ENCODE measurements at places on chromosomes 7 and 10.

GRCh38 chr10:88974446-88975376 is 15.9 kb upstream of the FAS start:
- DNase-seq: no peak

GRCh38 chr10:107739951-107740350 is 575.4 kb upstream of the SORCS1 start:
- DNase-seq: no peak

- DNase-seq: peak; percentile 50
Observed at GRCh38 chr7:134777908-134778580, 1.4 kb upstream of the CALD1 start.

DNA sequence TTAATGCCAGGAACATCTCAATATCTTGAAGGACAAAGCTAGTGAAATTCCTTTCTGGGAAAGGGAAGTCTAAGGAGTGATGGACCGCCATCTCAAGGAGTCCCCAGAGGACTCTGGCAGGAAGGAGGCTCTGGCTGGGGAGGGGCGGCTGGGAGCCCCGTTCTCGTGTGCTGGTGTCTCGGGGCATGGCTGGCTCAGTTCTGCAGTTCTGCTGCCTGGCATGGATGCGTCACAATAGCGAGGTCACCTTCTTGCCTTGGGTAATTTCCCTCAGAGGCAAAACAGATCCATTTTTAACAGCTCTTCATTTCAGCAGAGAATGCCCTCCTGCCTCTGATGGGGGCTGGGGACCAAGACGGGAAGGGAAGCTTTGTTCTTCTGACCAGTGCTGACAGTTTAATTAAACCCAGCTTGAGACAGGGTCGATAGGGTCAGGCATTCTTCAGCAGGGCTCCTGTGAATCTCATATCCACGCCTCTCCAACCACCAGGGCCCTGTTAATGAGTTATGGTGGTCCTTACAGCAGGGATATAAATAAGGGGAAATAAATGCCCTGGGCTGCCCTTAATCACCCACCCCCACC is 35.7 kb downstream of the SLIT1 start:
- no peak for DNase-seq

DNA sequence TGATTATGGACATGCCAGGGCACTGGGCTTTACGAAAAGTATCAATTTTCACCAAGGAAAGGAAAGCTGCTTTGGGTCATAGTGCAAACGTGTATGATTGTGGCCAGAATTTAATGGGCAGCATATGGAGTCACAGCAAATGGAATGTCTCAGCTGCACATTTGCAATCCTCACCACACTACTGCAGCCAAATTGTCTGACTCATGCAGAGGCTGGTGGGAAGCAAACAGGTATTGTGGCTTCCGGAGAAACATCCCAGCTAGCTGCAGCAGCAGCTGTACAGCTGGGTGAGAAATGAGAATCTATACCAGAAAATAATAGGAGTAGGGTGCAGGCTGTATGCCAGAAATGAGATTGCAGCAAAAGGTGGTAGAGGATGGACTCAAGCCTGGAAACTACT is 374.7 kb upstream of the VWC2 start:
- peak; percentile 29 for DNase-seq

- peak; percentile 44 for DNase-seq
Observed at GRCh38 chr10:13816195-13816925, 229.6 kb downstream of the PRPF18 start.

DNA sequence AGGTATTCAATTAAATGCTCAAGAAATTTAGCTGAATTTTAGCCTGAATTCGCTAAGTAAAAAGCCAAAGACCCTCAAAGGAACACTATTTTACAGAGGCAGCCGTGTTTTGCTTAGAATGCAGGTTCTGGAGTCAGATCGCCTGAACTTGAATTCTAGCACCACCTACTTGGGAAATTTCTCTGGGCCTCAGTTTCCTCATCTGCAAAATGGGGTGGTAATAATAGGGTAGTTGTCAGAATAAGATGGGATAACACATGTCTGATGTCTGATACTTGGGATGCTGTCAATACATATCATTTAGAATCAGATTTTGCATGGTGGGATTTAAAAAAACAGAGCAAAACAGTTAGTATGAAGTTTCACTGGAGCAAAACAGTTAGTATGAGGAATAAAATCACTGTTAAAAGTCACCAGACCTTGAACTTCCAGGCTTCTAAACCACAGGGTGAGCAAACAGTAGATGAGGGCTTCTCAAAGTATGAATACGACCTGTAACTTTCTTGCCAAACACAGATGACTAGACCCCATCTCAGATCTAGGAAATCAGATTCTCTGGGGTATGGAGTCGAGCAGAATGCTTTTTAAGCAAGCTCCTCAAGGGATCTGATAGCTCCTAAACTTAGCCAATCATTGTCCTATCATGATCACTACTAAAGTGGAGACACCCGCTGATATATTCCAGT is 75.4 kb downstream of the ATXN7L1 start:
- DNase-seq: no peak

DNA sequence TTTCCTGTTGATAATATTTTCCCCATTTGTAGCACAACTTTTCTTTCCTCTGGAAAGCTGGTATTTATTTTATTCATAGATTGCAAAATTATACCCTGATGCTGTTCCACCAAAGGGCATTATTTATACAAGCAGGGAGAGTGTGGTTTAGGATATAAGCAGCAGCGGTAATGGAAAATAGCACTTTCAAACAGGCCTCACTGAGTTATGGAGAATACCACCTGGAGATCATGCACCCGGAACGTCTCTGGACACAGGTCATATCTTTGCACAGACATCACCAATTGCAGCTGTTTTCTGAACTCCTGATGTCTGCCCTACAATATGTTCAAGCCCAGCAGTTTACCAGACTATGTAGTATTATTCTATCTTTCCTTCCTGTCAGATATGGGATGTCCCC is 2.0 kb upstream of the CALD1 start:
- no peak for DNase-seq

GRCh38 chr10:11144626-11145494 is 127.2 kb downstream of the CELF2 start:
- DNase-seq: no peak

- no peak for DNase-seq
Observed at GRCh38 chr10:121830101-121830500, 97.7 kb downstream of the ATE1 start.

- no peak for DNase-seq
Observed at GRCh38 chr10:14781763-14782162, 7.1 kb upstream of the FAM107B start.

DNA sequence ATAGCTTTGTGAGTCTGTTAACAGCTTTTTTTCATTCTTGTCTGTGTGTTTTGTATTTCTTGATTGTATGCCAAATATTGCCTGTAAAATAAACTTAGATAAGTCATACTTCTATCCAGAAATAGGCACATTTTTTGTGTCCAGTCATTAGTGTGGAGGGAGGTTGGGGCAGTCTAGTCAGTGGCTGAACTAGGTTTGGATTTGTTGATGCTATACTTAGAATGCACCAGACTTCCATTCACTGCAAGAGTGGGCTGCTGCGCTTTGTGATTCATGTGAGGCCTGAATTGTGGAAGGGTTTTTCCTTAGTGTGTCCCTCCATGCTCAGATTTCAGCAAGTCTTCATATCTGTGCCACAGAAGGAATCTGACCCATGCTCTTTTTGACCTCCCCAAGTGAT is 50.0 kb downstream of the TRUB1 start:
- peak; percentile 67 for DNase-seq

DNA sequence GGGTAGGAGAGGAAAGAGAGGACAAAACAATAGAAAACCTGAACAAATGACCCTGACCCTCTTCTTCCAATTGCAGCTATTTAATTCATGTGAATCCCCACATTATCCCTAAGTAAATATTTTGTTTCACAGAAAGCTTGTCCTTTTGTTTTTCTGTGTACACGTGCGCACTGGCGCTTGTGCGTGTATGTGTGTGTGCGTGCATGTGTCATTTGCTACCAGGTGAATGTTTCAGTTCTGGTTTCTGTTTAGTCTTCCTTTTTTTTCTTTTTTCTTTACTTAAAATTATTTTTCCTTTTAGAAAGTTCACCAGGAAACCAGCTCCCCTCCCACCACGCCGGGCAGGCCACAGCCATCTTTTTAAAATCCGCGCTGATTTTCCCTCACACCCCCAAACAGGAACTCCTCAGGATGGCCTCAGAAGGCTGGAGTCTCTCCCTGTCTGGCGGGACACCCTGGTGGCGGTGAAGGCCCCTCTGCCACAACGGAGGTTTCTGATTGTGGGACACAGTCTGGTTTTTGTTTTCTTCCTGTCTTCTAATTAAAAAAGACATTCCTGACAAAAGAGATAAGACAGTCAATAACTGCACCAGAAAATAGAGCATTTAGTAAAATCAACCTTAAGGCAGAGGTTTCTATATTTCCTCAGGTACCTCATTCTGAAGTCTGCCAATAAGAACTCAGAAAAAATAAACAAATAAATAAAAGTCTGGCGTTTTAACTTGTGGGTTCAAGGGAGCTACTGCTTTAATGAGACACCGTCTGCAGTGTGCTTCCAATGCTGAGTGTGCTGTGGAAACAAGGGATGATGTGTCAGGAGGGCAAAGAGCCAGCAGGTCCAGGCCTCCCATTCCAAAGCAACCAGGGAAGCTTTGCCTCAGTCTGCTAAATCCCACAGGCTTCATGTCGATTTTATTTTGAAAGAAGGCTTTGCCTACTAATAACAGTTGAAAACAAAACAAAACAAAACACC is 17.4 kb downstream of the IRF5 start:
- DNase-seq: peak; percentile 47

GRCh38 chr10:101091546-101092290 is 29.9 kb downstream of the KAZALD1 start:
- no peak for DNase-seq

GRCh38 chr10:70147259-70147625 is 742 bp upstream of the TYSND1 start:
- DNase-seq: no peak

- no peak for DNase-seq
Observed at GRCh38 chr7:150944066-150945042, 33.8 kb downstream of the KCNH2 start.

GRCh38 chr10:114970515-114970914 is 32.5 kb downstream of the TRUB1 start:
- DNase-seq: no peak

GRCh38 chr10:87625661-87626060 is 34.0 kb upstream of the PAPSS2 start:
- DNase-seq: no peak

- no peak for DNase-seq
Observed at GRCh38 chr10:52965938-52966401, 193.4 kb upstream of the MBL2 start.

GRCh38 chr7:130145424-130146100 is 59.6 kb downstream of the TMEM209 start:
- peak; percentile 20 for DNase-seq

DNA sequence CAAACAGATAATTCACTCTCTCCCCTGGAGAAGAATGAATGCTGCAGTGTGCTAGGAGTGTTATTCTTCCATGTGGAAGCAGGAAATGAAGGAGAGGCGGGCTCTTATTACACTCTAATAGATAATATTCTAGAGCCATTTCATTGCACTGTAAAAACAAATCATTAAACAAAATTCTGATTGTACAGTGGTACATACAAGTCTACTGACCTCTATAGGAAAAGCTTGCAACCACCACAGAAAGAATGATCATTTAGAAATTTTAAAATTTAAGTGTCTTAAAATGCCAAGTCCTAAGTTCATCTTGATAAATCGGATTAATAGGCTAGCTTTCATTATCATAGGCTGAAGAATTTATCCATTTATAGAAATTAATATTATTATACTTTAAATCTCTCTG is 960.3 kb upstream of the LRRN3 start:
- no peak for DNase-seq

GRCh38 chr10:29714096-29714874 is 79.5 kb upstream of the SVIL start:
- peak; percentile 88 for DNase-seq

DNA sequence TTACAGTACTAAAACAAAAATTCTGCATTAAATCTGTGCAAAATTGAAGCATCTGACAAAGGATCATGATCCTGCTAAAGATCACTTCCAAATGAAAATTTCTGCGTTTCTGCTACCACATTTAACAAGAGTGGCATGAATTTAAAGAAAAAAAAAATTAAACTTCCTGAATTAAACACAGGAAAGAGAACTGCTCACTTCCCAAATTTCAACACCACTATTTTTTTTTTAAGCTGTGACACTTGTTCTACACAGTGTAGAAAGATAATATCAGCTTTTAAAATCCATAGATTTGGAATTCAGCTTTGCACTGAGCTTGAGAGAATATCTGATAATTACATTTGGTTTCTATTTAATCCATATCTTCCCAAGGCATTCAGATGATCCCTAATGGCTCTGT is 73.6 kb downstream of the EPC1 start:
- no peak for DNase-seq

DNA sequence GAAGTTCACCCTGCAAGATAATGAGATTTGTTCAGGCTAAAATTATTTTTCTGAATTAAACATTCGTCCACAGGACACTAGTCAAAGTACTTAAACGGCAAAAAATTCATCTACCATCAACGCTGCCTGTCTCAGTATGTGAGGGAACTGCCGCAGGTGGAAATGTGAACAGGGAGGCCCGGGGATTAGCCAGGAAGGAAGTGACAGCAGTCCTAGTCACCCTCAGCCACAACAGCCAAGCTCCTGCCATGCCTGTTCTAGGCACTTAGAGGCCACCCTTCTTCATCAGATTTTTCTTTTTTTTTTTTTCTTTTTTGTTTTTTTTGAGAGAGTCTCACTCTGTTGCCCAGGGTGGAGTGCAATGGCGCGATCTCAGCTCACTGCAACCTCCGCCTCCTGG is 9.4 kb downstream of the NUDT5 start:
- no peak for DNase-seq

- DNase-seq: no peak
Observed at GRCh38 chr7:156166692-156167416, 354.6 kb upstream of the SHH start.

- no peak for DNase-seq
Observed at GRCh38 chr7:140080919-140081318, 18.2 kb upstream of the PARP12 start.

- DNase-seq: peak; percentile 23
Observed at GRCh38 chr7:46444256-46444655, 523.2 kb upstream of the IGFBP3 start.

Data from fibroblast of skin of right quadriceps (primary cell).